Neuronal stem cell (in vitro differentiated cells): ENCODE measurements at places on chromosomes 6 and 20.

DNA sequence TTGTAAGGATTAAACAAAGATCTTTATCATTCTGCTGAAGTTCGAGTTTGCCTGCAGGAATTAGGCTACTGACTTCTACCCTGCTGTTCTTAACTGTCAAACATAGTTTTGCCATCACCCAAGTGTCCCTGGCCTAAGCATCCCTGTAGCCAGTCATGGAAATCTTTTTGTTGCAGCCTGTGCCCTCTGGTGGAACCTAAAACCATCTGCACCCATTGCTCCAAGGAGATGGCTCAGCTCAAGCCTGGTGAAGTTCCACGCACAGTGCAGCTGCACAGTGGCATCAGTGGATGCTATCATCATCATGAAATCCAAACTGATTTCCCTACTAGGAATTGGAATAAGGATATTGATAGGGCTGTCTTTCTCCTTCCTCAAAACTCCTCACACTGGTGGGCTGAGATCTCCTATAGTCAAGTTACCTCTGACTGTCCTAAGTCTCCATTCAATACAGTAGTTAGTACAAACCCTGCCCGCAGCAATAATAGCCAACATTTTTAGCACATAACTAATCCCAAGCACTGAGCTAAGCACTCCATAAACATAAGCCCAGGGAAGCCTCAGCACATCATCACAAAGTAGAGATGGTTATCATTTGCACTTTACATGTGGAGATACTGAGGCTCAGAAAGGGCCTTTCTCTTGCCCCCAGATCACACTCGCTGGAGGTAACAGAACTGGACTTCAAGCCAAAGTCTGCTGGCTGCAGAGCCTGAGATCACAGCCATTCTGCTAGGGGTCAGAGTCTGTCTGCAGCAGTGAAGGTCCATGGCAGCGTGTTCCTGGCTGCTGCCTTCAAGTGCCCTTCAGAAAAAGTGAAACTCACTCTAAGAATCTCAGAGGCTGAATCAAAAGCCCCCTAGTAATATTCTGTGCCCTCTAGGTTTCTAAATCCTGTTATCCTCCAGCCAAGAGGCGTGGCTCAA, 77.2 kb upstream of the MC3R start:
- DNase-seq: no peak

GRCh38 chr6:13038741-13039190, 289.6 kb downstream of the TBC1D7 start:
- DNase-seq: no peak

DNA sequence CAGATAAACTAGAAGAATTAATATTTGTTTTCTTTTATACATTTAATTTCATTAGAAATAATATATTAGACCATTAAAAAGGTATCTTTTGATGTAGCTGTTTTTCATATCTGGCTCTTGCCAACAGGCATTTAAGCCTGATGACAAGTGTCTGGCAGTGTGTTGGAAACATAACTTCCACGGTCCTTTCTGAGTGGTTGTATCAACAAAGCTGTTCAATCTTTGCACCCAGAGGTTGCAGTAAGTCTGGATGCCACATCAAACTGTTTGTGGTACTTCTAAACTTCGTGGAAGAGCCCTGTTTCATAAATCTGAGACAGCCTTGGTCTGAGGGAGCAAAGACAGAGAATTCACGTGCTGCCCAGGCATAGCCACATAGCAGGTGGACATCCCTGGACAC, 197.4 kb downstream of the TRDN start:
- DNase-seq: no peak

DNA sequence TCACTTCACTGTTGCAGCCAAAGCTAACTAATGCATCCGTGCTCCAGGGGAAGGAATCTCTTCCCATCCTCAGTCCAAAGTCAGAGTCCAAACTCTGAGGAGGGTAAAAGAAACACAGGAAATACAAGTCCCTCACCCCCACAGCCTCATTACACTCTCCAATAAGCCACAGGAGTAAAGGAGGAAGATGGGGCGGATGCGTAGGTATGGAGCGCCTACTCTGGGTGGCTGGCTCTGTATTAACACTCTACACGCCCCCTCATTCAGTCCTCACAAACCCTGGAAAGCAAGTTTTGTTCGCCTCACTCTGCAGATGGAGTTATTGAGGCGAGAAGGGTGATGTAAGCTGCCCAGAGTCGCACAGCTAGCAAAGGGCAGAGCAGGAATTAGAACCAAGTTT, 242.9 kb downstream of the NRN1 start:
- no peak for DNase-seq

DNA sequence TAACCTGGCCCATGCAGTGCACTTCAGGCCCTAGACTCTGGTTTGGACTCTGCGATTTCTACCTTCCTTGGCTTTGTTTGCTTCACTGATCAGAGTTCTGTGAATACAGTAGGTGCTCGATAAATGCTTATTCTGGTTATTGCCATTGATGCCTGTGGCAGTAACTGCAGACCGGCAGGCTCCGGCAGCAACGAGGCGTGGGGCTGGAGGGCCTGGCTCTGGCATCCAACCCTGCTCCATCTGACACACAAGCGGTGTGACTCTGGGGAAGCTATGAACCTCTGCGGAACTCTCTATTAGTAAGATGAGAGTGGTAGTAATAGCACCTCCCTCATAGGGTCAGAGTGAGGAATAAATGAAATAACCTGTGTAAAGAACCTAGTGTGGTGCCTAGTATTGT, 66.1 kb downstream of the PLG start:
- DNase-seq: no peak

- no peak for DNase-seq
Observed at GRCh38 chr20:542777-543368, 717 bp downstream of the CSNK2A1 start.

DNA sequence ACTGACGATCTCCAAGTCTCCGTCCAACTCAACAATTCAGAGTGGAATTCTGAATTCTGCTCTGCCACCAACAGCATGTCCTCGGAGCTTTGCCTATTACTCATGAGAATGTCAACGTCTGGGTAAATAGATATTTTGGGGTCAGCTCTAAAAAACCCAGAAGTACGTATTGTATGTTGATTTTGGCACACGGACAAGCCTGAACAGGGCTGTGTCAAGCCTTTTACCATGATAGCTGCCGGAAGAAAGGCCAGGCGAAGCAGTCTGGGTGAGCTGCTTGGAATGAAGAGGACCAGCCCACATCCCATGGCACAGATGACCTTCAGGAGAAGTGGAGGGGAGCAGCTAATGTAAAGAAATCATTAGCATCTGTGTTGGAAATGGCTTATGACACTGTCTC, 88.0 kb upstream of the JAG1 start:
- no peak for DNase-seq
